ENCODE measurements at places on chromosomes 3 and 15.
A peak's percentile ranks its signal among the peaks of the same experiment; 100 is the strongest.

- H3K36me3 ChIP-seq, result no peaks in the 10 kb centered on the region
- no peak for DNase-seq
- H3K27me3 ChIP-seq, result peaks cover 71% of the 10 kb centered on the region
- H3K4me1 ChIP-seq, result peaks cover 4% of the 10 kb centered on the region
- no peak overlapping the region for H3K27ac ChIP-seq
Observed at GRCh38 chr3:62638316-62638715, 236.9 kb downstream of the CADPS start.

GRCh38 chr3:45112939-45113338 is 33.2 kb downstream of the CDCP1 start:
- H3K27me3 ChIP-seq, result no peaks in the 10 kb centered on the region
- H3K36me3 ChIP-seq, result no peaks in the 10 kb centered on the region
- peak overlapping the region; percentile 39 for H3K27ac ChIP-seq
- no peak for DNase-seq
- peaks cover 12% of the 10 kb centered on the region for H3K4me1 ChIP-seq

- H3K4me3 ChIP-seq, result no peak overlapping the region
- H3K27ac ChIP-seq, result no peak overlapping the region
- H3K27me3 ChIP-seq, result no peaks in the 10 kb centered on the region
- H3K36me3 ChIP-seq, result no peaks in the 10 kb centered on the region
- peaks cover 30% of the 10 kb centered on the region for H3K4me1 ChIP-seq
Observed at GRCh38 chr15:41782371-41783282, 8.3 kb downstream of the MAPKBP1 start.

DNA sequence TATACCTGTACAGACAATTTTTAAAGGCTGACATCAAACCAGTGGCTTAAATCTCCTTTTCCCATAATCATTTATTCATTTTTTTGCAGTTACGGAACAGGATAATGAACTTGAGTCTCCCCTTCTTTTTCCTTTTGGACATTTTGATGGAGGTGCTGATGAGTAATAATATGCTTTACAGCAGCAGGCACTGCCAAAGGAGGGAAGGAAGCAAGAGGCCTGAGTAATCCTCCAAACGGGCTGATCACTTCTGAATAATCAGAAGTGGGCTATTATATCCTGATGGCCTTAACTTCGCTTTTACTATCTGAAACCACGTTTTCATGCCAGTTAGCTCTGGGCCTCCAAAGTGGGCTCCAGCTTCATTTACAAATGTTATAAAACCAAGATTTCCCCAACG is 527.2 kb downstream of the FOXP1 start:
- peaks cover 94% of the 10 kb centered on the region for H3K4me1 ChIP-seq
- peaks cover 5% of the 10 kb centered on the region for H3K36me3 ChIP-seq
- no peak for DNase-seq
- peak overlapping the region; percentile 31 for H3K27ac ChIP-seq

- H3K4me3 ChIP-seq, result no peak overlapping the region
- H3K27me3 ChIP-seq, result no peaks in the 10 kb centered on the region
- H3K36me3 ChIP-seq, result peaks cover 17% of the 10 kb centered on the region
- peak overlapping the region; percentile 49 for H3K27ac ChIP-seq
Observed at GRCh38 chr3:168616915-168617314, 521.2 kb upstream of the GOLIM4 start.

GRCh38 chr15:87739866-87740265 is 516.7 kb downstream of the NTRK3 start:
- H3K4me1 ChIP-seq, result peaks cover 15% of the 10 kb centered on the region
- peaks cover 13% of the 10 kb centered on the region for H3K27me3 ChIP-seq
- H3K4me3 ChIP-seq, result no peak overlapping the region
- no peak overlapping the region for H3K27ac ChIP-seq
- DNase-seq, result no peak

- no peak for DNase-seq
- H3K4me3 ChIP-seq, result no peak overlapping the region
Observed at GRCh38 chr3:173902871-173903270, 505.3 kb downstream of the NLGN1 start.

GRCh38 chr3:177196456-177197040 is 734 bp downstream of the TBL1XR1 start:
- peaks cover 3% of the 10 kb centered on the region for H3K36me3 ChIP-seq
- H3K27me3 ChIP-seq, result no peaks in the 10 kb centered on the region
- peak; percentile 22 for DNase-seq
- peak overlapping the region; percentile 98 for H3K4me3 ChIP-seq
- H3K27ac ChIP-seq, result peak overlapping the region; percentile 99

DNA sequence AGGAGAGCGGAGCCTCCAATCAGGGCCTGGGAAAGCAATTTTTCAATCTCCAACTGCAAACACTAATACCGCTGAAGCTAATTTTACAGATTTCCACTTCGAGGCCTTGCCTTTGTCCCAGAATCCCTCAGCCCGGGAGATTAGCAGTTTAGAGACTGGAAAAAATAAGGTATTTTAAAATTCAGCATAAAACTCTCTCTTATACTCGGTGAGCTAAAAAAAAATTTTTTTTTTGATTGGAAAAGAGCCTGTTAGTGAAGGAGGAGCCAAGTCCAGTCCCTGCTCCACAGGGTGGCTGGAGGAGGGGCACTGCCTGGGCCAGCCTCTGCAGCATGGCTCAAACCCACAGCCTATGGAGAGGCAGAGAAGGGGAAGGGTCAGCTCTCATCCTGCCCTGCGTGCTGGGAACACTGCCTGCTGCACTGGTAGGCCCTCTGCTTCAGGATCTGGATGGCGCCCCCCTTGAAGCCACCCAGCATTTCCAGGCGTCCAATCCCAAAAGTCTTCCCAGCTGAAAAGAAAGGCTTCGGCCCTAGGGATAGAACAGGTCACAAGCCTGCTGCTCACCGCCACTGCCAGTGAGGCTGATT is 48.9 kb downstream of the CACNA2D2 start:
- DNase-seq, result no peak
- no peak overlapping the region for H3K4me3 ChIP-seq
- H3K27ac ChIP-seq, result no peak overlapping the region
- H3K4me1 ChIP-seq, result peaks cover 2% of the 10 kb centered on the region
- peaks cover 4% of the 10 kb centered on the region for H3K27me3 ChIP-seq

- H3K36me3 ChIP-seq, result no peaks in the 10 kb centered on the region
- H3K4me3 ChIP-seq, result no peak overlapping the region
- DNase-seq, result no peak
Observed at GRCh38 chr3:58868097-58868779, 181.6 kb downstream of the CFAP20DC start.

DNA sequence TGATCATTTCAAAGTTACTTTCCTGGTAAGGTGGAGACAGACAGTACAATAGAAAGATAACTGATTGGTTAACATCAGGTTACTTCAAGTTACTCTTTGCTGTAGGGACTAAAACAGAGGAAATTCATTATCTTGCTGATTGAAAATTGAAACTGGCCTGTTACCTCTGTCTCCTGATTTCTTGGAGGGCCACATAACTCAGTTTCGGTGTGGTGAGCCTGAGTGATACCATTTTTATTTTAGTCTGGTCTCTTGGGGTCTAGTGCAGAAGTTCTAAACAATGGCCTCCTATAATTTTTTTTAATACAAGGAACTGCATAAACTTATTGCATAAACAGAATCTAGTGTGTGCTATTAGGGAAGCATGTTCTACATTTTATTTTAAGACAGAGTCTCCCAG is 1.2 kb upstream of the ICE2 start:
- H3K4me3 ChIP-seq, result peak overlapping the region; percentile 95
- H3K27me3 ChIP-seq, result no peaks in the 10 kb centered on the region
- H3K4me1 ChIP-seq, result peaks cover 33% of the 10 kb centered on the region
- H3K27ac ChIP-seq, result peak overlapping the region; percentile 99
- no peaks in the 10 kb centered on the region for H3K36me3 ChIP-seq

- peaks cover 11% of the 10 kb centered on the region for H3K36me3 ChIP-seq
- no peak overlapping the region for H3K27ac ChIP-seq
- no peak overlapping the region for H3K4me3 ChIP-seq
- H3K4me1 ChIP-seq, result no peaks in the 10 kb centered on the region
Observed at GRCh38 chr3:15228147-15228546, 22.1 kb downstream of the CAPN7 start.

DNA sequence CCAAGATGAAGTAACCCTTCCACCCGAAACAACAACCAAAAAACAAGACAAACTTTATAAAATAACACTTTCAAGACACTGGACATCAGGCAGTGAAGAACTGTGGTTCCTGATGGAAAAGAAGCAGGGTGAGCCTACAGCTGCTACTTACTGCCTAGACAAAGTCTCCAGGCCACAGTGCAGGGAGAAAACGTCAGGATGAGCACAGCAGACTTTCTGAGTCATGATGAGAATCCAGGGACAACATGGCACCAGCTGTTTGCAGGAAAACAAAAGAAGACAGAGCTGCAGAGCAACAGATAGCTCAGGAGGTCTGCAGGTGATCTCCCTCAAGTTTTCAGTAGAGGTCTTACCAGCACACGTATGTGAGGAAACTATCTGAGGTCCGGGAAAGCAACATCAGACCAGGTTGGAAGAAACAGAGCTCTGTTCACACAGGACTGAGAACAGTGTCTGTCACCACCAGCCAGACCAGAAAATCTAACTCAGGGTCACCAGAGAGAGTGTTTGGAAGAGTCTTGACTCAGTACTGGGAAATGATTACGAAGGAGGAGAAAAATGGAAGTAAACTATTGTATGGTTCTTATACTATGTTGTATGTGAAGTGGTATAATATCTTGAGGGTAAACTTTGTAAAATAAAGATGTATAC is 108.9 kb downstream of the ANO10 start:
- no peak overlapping the region for H3K4me3 ChIP-seq
- H3K36me3 ChIP-seq, result peaks cover 8% of the 10 kb centered on the region
- H3K27ac ChIP-seq, result no peak overlapping the region
- H3K4me1 ChIP-seq, result peaks cover 2% of the 10 kb centered on the region
- no peaks in the 10 kb centered on the region for H3K27me3 ChIP-seq

DNA sequence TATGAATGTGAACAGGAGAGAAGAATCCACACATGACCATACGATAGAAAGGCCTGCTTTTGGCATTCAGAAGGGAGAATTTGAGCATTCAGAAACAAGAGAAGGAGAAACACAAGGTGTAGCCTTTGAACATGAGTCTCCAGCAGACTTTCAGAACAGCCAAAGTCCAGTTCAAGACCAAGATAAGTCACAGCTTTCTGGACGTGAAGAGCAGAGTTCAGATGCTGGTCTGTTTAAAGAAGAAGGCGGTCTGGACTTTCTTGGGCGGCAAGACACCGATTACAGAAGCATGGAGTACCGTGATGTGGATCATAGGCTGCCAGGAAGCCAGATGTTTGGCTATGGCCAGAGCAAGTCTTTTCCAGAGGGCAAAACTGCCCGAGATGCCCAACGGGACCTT is 28.4 kb downstream of the RBM6 start:
- DNase-seq, result no peak
- H3K27ac ChIP-seq, result no peak overlapping the region
- H3K4me3 ChIP-seq, result no peak overlapping the region
- H3K27me3 ChIP-seq, result no peaks in the 10 kb centered on the region
- H3K4me1 ChIP-seq, result peaks cover 10% of the 10 kb centered on the region

DNA sequence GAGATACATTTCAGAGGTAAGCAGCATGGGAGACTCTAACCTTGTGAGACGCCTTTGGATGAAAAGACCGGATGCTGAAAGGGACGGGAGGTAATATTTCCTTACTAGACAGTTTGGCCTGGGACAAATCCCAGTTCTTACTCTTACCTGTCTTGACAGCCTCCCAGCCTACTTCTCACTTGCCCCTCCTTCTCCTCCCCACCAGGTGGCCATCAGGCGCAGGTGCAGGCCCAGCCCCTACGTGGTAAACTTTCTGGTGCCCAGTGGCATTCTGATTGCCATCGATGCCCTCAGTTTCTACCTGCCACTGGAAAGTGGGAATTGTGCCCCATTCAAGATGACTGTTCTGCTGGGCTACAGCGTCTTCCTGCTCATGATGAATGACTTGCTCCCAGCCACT is 6.3 kb downstream of the HTR3D start:
- no peaks in the 10 kb centered on the region for H3K36me3 ChIP-seq
- H3K4me3 ChIP-seq, result no peak overlapping the region
- no peak for DNase-seq
- no peaks in the 10 kb centered on the region for H3K4me1 ChIP-seq
- no peak overlapping the region for H3K27ac ChIP-seq
- peaks cover 17% of the 10 kb centered on the region for H3K27me3 ChIP-seq

DNA sequence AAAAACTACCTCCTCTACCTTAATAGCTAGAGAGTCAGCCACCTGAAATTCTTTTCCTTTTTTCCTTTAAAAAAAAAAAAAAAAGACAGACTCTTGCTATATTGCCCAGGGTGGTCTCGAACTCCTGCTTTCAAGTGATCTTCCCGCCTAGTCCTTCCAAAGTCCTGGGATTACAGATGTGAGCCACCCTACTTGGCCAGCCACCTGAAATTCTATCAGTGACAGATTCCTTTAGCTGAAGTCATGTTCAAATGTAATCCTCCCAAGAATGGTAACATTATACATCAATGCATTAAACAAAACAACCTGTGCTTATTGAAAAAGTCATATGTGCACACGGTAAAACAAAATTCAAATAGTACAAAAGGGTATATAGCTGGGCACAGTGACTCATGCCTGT is 51.8 kb upstream of the ATOSA start:
- DNase-seq, result no peak
- no peaks in the 10 kb centered on the region for H3K36me3 ChIP-seq
- H3K4me3 ChIP-seq, result no peak overlapping the region
- no peak overlapping the region for H3K27ac ChIP-seq
- H3K4me1 ChIP-seq, result no peaks in the 10 kb centered on the region
- H3K27me3 ChIP-seq, result no peaks in the 10 kb centered on the region

DNA sequence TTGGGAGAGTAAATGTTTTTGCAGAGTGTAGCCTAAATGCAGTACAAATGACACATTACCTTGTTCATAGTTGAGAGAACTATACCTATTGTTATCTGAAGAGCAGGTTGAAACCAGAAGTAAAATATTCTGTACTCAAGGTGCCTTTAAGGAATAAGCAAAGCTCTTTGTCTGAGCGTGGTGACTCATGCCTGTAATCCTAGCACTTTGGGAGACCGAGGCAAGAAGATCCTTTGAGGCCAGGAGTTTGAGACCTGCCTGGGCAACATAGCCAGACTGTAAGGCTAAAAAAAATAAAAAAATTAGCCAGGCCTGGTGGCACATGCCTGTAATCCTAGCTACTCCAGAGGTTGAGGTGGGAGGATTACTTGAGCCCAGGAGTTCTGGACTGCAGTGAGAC is 2.2 kb upstream of the RNF13 start:
- H3K4me3 ChIP-seq, result no peak overlapping the region
- no peak for DNase-seq
- H3K27me3 ChIP-seq, result no peaks in the 10 kb centered on the region

- no peaks in the 10 kb centered on the region for H3K4me1 ChIP-seq
- no peaks in the 10 kb centered on the region for H3K27me3 ChIP-seq
- H3K27ac ChIP-seq, result no peak overlapping the region
- no peak for DNase-seq
- no peak overlapping the region for H3K4me3 ChIP-seq
- no peaks in the 10 kb centered on the region for H3K36me3 ChIP-seq
Observed at GRCh38 chr3:160649596-160649995, 27.4 kb upstream of the ARL14 start.

- H3K4me3 ChIP-seq, result peak overlapping the region; percentile 92
- H3K4me1 ChIP-seq, result peaks cover 29% of the 10 kb centered on the region
- no peaks in the 10 kb centered on the region for H3K27me3 ChIP-seq
- peaks cover 3% of the 10 kb centered on the region for H3K36me3 ChIP-seq
- DNase-seq, result no peak
Observed at GRCh38 chr3:57556459-57557084, 498 bp downstream of the PDE12 start.

- peaks cover 5% of the 10 kb centered on the region for H3K4me1 ChIP-seq
- no peaks in the 10 kb centered on the region for H3K36me3 ChIP-seq
- no peaks in the 10 kb centered on the region for H3K27me3 ChIP-seq
- H3K27ac ChIP-seq, result no peak overlapping the region
Observed at GRCh38 chr3:175495331-175495730, 636.2 kb downstream of the NAALADL2 start.

- H3K36me3 ChIP-seq, result peaks cover 7% of the 10 kb centered on the region
- H3K4me1 ChIP-seq, result peaks cover 40% of the 10 kb centered on the region
Observed at GRCh38 chr15:71659730-71660067, 150.7 kb upstream of the NR2E3 start.

GRCh38 chr15:25242957-25243799 is 195.6 kb downstream of the UBE3A start:
- H3K4me3 ChIP-seq, result no peak overlapping the region
- no peaks in the 10 kb centered on the region for H3K4me1 ChIP-seq
- no peak overlapping the region for H3K27ac ChIP-seq
- no peaks in the 10 kb centered on the region for H3K36me3 ChIP-seq

Data from mesothelial cell of epicardium (in vitro differentiated cells).